ENCODE measurements at places on chromosomes 7 and 10. TPM values are rescaled to one million over a fixed set of nuclear protein-coding genes. Genes with fewer than 3 reads are reported as not detected.

- no peak for DNase-seq
Observed at GRCh38 chr7:102395592-102395872, 631 bp upstream of the PRKRIP1 start.

- no peak for DNase-seq
Observed at GRCh38 chr7:84425702-84426259, 231.2 kb upstream of the SEMA3A start.

DNA sequence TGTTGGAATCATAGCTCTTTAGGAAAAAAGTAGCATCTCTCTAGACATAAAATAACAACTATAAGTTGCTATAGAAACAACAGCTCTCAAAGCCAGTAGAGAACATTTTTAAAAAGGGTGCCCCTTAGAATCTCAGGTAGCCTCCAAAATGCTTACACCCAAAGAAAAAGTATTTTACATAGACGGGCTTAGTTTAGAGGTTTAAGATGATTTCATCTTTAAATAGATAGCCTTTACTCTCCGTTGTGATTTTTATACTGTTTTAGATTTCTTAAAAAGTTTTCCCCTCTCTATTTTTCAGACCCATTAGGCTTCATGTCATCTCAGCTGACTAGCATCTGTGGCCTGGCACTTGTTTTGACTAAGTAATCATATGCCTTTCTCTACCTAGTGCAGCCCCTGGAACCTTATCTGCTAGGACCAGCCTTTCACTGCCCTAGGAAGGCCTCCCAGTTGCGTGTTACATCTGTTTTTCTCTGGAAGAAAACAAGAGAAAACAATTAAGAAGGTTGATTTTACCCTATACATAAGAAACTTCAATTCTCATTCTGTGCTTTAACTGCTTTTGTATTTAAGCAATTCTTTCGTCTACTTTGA lies 6.9 kb upstream of the BPGM start:
- DNase-seq, result no peak

DNA sequence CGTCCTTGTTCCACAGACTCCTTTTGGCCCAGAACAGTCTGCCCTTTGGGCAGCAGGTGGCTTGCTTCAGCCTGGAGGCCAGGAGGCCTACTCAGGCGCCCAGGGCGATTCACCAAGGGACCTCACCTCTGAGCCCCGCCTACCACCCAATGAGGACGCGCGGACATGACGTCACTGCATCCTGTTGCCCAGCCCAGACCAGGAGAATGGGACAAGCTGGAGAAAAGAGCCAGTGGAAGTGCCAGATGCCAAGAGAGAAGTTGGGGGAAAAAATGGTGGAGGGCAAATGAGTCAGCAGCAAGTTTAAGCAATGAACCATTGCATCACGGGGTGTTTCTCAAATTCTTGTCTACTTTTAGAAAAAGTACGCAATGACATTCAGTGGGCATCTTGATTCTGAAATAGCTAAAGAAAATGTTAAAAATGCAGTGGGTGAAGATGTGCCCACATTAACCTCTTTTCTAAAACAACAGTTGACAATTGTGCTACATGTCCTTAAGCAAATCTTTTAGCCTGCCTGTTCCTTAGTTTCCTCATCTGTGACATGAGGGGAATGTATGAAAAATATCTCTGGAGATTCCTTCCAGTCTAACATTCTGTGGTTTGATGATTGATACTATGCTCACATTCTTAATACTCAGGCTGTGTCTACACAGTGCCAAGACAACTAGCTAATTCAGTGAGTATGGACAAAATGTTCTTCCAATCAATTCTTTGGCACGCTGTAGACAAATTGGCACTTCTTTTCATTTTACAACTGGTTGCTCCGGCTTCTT lies 23.9 kb upstream of the LEP start:
- no peak for DNase-seq

- no peak for DNase-seq
Observed at GRCh38 chr10:120643351-120643750, 186.3 kb downstream of the PLPP4 start.

- DNase-seq, result no peak
Observed at GRCh38 chr10:53737132-53737531, 964.5 kb upstream of the MBL2 start.

DNA sequence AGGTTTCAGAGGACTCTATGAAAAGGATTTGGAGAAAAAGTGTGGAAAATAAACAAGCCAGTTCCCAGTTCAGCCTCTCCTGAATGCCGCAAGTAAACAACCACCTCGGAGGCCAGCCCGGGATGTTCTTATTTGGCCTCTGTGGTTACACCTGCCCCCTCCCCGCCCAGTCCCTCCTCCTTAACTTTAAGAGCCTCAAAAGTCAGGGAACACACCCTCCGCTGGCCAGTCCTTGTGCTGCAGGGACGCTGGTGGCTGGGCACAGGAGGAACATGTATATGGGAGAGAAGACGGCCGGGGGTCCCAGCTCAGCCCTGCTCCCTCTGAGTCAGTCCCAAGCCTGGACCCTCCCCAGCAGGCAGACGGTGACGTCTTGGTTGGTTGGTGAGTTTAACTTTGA lies 6.1 kb downstream of the CHST3 start:
- DNase-seq, result peak; percentile 8

- DNase-seq, result no peak
Observed at GRCh38 chr7:126026421-126027088, 1096.9 kb upstream of the POT1 start.

DNA sequence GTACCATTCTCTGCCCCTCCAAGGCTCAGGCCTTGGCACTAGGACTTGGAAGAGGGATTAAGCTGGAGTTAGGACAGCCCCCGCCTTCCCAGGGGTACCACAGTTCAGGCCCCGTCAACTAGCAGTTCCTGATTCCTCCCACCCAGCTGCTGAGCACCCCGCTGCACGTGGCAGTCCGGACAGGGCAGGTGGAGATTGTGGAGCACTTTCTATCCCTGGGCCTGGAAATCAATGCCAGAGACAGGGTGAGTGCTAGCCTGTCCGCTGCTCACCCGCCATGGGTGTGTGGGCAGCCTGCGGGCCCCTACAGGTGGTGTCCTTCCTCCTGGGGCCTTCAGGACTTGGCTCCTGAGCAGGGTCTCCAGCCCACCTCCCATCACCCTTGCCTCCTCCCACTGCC lies 2.0 kb upstream of the HOGA1 start:
- peak; percentile 53 for DNase-seq

GRCh38 chr7:96526496-96526895 lies 183.2 kb downstream of the SEM1 start:
- DNase-seq, result no peak

GRCh38 chr10:119383174-119383856 lies 159.2 kb downstream of the RGS10 start:
- DNase-seq, result no peak

DNA sequence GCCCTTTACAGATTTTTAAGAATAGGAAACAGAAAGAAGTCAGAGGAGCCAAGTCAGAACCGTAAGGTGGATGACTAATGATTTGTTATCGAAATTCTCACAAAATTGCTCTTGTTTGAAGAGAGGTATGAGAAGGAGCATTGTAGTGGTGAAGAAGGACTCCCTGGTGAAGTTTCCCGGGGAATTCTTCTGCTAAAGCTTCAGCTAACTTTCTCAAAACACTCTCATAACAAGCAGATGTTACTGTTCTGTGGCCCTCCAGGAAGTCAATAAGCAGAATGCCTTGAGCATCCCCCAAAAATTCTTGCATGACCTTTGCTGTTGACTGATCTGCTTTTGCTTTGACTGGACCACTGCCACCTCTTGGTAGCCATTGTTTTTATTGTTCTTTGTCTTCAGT lies 152.9 kb downstream of the HGF start:
- DNase-seq, result no peak

DNA sequence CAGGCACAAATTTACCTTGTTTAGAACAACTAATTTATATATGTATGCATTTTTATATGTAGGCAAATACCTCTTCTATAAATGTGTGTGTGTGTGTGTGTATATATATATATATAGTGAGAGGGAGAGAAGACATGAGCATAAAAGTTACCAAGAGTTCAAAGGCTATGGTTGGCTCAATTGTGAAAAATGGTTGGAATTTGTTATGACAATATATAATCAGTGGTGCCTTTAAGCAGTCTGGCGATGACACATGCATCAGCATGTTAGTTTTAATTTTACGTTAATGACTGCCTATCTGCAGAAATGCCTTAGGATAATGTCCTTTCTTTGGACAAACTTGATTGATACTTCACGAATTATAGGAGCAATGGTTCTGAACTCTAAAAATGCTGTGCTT lies 980.8 kb upstream of the LRRTM3 start:
- no peak for DNase-seq

GRCh38 chr7:73832806-73833205 lies 2.0 kb downstream of the CLDN4 start:
- DNase-seq, result peak; percentile 20

DNA sequence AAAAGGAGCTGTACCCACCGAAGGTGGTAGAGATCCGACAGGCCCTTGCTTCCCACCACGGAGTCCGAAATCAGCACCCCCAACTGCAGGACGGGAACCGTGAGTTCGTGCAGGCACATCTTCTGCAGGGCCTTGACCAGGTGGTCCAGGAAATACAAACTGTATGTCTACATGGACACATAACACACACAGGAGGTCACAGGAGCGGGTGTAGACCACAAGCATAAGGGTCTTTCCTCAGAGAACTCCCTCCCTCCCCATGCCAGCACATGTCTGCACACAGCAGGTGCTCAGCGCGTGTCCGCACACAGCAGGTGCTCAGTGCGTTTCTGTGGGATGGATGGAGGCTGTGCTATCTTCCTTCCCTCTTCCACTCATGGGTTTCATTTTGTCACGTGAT lies 69.7 kb downstream of the CFAP46 start:
- no peak for DNase-seq

GRCh38 chr7:101166909-101167644 lies 1.7 kb upstream of the VGF start:
- DNase-seq, result no peak

GRCh38 chr10:7046615-7047014 lies 364.2 kb downstream of the SFMBT2 start:
- no peak for DNase-seq

Gene GRID2IP
- 0.29 TPM for total RNA-seq

Gene HOXA9
- total RNA-seq, result 2.4 TPM

Gene HTR5A
- not detected for total RNA-seq

Gene PARP12
- total RNA-seq, result 40.4 TPM

Gene CYP3A4
- not detected for total RNA-seq

Gene ZNF25
- 10.5 TPM for total RNA-seq

Gene STAMBPL1
- total RNA-seq, result 21.0 TPM

Gene SPDYE1
- not detected for total RNA-seq

Gene SLC26A5
- not detected for total RNA-seq

Gene NODAL
- total RNA-seq, result not detected

Gene LDB1
- 87.9 TPM for total RNA-seq

All from natural killer cell treated with Interleukin-12 subunit alpha and Interleukin-12 subunit beta and Interleukin-15 and Interleukin-18, amount 100 ng/mL, for 72 hours (primary cell).